ENCODE measurements at places on chromosomes 11 and 22. TPM values are rescaled to one million over a fixed set of nuclear protein-coding genes. Genes with fewer than 3 reads are reported as not detected.

OR4D5 gene
- 0.15 TPM for total RNA-seq

ARHGAP8 gene
- 1.3 TPM for total RNA-seq

OR5D18 gene
- total RNA-seq, result not detected

EIF4ENIF1 gene
- 18.0 TPM for total RNA-seq

GRK3 gene
- total RNA-seq, result 10.5 TPM

ACTN3 gene
- 189 TPM for total RNA-seq

ADM2 gene
- 0.39 TPM for total RNA-seq

PHF21B gene
- 7.2 TPM for total RNA-seq

ALDH3B2 gene
- not detected for total RNA-seq

RGL4 gene
- not detected for total RNA-seq

MS4A12 gene
- not detected for total RNA-seq

SLC22A6 gene
- total RNA-seq, result not detected

FOLR1 gene
- total RNA-seq, result 1.8 TPM

All from cardiac muscle cell (in vitro differentiated cells and primary cell).